ENCODE measurements at places on chromosomes 5 and 9.

DNA sequence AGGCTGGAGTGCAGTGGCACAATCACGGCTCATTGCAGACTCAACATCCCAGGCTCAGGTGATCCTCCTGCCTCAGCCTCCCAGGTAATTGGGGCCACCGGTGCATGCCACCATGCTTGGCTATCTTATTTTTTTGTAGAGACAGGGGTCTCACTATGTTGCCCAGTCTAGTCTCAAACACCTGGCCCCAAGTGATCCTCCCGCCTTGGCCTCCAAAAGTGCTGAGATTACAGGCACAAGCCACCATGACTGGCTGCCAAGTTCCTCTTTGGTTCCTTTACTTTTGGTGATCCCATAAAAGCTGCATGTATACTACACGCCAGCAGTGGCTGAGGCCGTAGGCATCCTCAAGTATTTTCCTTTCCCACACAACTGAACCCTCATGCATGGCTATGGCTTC, 11.4 kb downstream of the ARL15 start:
- DNase-seq: no peak

DNA sequence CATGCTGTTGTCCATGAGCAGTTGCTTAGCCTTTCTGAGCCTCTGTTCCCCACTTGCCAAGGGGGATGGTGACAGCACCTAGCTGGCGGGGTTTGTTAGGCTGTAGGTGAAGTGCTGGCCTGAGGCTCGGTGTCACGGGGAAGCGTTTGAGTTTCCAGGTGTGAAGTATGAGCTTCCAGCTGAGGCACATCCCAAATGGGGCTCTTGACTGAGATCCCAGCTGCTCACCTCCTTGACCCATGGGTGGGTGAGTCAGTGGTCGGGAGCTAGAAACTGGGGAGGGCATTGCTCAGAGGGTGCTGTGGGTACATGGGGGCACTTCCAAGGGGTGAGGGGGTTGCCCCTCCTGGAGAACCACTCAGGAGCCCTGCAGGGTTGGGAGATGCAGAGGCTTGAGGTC, 26.4 kb upstream of the RNF130 start:
- no peak for DNase-seq

GRCh38 chr9:105722099-105722498, 27.8 kb downstream of the TMEM38B start:
- no peak for DNase-seq

- DNase-seq: no peak
Observed at GRCh38 chr5:39249564-39250274, 30.4 kb upstream of the FYB1 start.

DNA sequence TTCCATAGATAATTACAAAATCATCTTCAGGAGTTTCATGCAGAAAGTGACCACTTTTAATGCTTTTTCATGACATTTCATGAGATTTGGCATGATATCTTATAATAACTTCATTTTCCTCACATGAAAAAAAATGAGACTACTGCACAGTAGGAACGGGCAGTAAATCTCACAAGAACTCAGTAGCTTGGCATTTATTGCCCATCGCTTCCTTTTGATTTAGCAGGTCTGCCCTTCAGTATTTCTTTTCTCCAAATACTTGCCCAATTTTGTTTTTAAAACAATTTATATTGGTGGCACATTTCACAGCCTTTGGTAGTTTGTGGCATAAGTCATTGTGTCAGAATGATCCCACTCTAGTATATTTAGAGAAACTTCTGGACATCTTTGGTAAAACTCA, 711.8 kb upstream of the CHD1 start:
- no peak for DNase-seq

DNA sequence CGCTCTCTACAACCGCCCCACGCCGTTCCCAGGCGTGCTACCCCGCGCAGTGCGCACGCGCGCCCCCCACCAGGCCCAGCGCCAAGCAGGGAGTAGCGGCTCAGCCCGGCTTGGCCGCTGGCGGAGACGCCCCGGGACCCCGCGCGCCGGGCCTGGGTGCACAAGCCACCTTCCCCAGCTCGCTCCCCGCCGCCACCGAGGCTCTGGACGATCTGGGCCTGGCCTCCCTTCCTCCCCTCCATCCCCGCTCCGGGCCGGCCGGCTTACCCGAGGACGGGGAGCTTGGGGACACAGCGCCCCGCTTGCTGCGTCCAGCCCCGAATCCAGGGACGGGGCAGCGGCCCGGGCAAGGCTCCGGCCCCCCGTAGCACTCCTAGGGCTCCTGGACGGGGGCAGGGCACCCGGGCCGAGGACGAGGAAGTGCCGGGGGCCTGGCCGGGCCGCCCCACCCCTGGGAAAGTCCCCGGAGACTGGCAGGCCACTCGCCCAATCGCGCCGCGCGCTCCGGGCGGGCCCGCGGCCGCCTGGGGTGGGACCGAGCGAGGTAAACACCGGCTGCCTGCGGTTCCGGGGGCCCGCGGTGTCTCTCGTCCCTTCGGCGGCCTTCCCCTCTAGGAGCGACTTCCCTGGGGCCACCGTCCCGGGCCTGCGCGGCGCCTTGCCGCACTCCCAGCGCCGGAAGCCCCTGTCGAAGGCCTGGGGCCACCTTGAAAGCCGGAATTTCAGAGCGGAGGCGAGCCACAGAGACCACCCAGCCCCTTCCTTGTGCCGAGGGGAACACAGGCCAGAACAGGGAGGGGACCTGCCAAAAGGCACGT, at the start of gene TNIP1:
Gene TNIP1 (minus strand): TSS at position 422 of the 818 bp plus-strand sequence. CDS start 15,939 bp downstream, outside the sequence.
- DNase-seq: peak; percentile 96

GRCh38 chr9:73125651-73126050, 26.0 kb upstream of the ANXA1 start:
- no peak for DNase-seq

DNA sequence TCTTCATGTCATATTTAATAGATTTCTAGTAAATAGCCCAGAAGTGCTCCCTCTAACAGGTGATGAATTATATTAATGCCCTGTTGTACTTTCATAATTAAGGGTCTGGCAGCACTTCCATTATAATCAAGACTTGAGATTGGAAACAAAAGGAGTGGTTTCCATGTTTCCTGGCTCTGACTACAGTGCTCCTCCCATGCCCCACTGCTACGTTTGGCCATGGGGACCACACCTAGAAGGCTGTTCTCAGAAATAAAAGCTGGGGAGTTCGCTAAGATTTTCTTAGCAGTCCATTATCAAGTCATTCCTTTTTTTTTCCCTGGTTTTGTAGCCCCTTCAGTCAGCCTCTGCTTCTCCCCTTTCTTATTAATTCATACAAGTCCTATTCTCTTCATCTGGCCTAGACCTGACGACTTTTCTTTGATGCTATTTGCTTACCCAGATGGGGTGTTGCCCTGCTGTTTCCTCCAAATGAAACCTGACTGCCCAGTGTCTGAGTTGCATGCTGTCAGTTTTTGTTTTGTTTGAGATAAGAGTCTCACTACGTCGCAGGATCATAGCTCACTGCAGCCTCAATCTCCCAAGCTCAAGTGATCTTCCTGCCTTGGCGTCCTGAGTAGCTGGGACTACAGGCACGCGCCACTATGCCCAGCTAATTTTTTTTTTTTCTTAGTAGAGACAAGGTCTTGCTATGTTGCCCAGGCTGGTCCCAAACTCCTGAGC, 312.1 kb upstream of the EFNA5 start:
- DNase-seq: no peak

Data from stimulated activated CD4-positive, alpha-beta T cell treated with anti-CD3 and anti-CD28 coated beads, Interleukin-4, amount 100 ng/mL, for 4 hours (primary cell).